ENCODE measurements at places on chromosomes 2 and 18.

DNA sequence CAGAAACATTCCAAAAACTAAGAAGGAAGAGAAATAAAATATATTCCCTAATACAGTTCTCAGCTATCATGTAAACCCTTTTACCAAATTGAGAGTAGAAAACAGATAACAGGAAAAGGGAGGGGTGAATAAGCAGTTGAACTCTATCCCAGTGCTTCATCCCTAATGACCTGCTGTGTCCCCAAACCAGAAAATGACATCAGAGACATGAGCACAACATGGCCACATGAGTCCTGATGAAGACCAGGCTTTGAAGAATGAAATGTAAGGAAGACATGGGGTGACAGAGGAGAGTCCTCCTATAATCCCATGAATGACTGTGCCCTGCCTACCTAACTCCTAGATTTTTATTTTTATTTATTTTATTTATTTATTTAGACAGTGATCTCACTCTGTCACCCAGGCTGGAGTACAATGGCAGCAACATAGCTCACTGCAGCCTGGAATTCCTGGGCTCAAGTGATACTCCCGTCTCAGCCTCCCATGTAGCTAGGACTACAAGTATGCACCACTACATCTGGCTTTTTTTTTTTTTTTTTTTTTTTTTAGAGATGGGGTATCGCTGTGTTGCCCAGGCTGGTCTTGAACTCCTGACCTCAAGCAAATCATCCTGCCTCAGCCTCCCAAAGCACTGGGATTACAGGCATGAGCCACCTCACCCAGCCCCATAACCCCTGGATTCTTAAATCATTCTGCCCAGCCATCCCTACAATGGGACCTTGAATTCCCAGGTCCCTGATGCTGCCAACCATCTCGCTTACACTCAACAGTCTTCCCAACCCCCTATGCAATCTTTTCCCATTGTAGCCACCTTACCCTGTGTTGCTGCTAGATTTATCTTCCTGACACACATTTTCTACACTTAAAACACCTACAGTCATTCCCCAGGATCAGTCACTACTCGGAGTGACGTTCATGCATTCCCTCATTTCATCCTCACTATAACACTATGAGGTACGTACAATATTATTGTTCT, 64.5 kb downstream of the ANKRD44 start:
- DNase-seq: no peak

DNA sequence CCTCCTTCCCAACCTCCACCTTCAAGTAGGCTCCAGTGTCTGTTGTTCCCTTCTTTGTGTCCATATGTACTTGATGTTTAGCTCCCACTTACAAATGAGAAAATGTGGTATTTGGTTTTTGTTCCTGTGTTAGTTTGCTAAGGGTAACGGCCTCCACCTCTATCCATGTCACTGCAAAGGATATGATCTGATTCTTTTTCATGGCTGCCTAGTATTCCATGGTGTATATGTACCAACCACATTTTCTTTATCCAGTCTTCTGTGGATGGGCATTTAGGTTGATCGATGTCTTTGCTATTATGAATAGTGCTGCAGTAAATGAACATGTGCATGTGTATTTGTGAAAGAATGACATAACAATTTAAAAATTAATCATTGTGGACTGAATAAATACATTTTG, 19.5 kb upstream of the TFPI start:
- no peak for DNase-seq

DNA sequence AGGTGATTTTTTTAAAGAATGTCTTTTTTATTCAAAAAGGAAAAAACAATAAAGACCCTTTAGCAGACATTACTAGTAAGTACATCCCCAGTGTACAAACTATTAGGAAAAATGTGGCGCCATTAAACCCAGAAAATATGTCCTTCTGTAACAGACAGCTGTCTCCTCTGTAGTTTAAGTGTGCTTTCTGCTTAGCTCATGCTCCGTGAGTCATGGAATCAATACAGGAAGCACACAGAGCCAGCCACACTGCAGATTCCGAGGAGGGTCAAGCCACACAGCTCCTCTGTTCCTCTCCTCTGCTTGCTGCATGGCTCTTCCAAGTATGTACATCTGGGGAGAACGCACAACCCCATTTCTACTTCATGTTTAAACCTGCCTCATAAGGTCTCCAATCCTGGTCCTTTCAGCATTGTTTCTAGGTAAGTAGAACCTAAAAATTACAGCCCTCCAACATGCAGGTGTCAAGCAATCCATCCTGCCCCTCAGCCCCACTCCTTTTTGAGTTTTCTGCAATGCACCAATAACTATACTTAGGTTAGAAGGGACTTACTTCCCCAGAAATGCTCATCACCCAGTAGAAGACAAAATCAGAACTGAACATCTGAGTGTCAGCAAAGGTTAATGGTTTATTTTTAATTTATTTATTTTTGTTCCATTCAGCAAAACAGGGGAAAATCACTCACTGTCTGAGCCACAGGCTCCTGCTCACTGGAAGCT, 37.5 kb downstream of the ACVR1 start:
- peak; percentile 71 for DNase-seq

DNA sequence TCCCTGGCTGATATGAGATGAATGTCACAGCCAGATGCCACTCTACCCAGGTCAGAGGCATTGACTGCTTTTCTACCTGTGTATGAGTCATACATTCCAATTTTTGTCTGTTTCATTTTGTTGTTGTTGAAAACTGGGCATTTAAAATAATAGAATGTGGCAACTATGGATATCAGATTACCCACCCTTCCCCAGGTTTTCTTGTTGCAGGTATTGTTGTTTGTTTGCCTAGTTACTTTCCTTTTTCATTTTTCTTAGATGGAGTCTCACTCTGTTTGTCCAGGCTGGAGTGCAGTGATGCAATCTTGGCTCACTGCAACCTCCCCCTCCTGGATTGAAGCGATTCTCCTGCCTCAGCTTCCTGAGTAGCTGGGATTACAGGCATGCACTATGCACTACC, 70.2 kb downstream of the LRRC30 start:
- no peak for DNase-seq

GRCh38 chr2:52668724-52669123, 1098.9 kb upstream of the CHAC2 start:
- no peak for DNase-seq

- no peak for DNase-seq
Observed at GRCh38 chr2:179626261-179626660, 235.2 kb downstream of the ZNF385B start.

DNA sequence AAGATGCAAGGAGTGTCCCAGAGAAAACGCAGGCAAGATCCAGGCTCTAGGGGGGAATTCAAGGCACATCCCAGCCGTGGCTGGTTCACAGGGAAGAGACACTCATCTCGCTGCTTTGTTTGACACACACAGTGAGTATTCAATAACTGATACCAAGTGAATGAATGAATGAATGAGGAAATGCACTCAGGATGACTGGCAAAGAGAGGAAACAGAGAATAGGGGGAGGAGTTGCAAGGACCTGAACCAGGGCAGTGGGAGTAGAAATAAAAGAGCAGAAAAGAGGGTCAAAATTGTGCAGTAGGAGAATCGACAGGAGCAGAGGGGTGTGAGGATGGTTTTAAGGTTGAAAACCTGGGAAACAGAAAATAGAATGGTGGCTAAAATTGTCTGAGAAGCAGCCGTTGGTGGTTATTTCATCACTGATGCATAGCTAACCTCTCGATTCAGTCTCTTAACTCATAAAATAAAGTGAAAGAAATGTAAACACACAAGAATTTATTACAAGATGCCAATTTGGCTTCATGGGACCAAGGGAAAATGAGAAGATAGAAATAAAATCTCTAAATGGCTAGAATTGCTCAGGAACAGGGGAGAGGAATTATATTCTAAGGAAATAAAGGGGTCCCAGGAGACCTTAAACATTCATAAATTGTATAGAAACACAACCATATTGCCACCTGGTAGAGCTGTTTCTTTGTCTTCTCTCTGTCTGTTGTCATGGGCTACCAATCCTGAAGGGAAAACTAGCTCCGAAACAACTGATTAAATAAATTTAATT, 63.9 kb upstream of the PHLPP1 start:
- DNase-seq: no peak

DNA sequence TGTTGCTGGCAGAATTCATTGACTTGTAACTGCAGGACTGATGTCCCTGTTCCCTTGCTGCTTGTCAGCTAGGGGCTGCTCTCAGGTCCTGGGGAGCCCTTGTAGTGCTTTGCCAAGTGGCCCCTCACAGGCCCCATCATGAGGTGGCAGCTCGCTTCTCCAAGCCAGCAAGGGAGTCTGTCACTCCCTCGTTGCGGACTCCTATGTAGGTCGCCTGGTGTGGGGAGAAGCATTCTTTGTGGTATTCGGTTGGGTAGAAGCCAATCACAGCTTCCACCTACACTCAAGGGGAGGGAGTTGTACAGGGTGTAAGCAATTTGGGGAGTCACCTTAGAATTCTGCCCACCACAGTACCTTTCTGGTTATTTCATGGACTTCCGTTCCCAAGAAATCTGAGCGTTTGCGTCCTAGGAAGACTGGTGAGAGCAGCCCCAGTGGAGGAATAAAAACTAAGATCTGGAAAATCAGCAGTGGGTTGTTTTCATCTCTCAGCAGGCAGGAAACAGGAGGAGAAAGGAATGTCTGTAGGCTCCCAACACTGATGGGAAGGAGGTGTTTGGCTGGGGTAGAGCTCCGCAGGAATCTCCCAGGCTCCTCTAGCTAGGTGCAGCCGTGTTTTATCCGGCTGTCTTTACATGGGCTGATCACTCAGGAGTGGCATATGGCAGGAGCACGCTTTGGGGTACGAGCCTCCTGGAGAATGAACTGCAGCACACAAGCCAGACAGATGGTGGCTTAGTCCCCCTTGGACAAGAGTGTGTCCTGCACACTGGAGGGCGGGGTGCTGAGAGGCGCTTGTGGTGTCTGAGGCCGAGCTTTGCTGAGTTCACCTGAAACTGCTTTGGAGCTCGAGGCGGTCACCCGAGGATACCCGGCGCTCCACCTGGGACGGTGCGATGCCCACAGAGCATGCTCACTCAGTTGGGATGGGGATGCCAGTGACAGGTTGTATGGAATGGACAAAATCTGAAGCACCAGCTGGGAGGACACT, 58.3 kb downstream of the LDLRAD4 start:
- DNase-seq: no peak

DNA sequence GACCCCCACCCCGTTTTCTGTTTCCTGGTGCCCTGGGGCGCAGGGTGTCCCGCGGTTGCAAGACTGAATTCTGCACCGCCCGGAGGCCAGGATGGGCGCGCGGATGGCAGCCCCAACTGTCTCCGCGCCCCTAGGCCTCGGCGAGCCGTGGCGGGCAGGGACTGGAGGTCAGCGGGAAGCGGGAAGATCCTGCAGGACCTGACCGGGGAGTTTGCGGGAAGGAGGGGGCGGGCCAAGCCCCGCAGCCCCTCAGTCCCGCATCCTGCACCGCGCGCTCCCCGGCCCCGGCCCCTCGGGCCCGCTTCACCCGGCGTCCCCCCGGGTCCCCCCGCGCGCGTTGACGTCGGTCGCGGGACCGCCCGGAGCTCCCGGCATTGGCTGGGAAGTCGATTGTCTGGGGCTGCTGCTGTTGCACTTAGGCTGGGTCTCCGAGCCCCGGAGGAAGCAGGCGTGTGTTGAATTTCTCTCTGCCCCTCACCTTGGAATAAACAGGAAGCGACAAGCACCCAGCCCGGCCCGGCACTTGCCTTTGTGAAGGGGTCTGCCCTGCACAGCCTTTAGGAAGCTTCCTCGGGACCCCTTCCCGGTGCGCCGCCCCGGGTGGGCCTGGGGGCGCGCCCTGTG, at the start of gene LDLRAD4:
TSS of gene LDLRAD4 (plus strand) at position 393 of the 624 bp plus-strand sequence.
- DNase-seq: peak; percentile 3

- no peak for DNase-seq
Observed at GRCh38 chr2:226508683-226509082, 290.9 kb downstream of the IRS1 start.

GRCh38 chr18:10319026-10319425, 135.4 kb upstream of the APCDD1 start:
- DNase-seq: no peak

DNA sequence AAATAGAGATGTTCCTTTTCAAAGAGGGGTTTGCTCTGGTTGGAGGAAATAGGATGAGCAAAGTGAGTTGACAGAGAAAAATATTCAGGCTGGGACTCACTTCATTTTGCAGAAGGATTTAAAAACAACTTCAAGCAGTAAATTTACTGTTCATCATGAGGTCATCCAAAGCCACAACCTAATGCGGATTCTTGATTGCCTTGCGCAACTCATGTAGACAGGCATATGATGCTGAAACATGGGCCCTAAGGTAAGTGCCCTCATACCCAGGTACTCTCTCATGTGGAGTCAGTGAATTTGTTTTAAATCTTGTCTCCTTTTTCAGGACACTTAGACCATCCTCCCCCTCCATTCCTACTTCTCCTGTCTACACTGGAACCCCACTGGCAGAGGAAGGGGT, 51.9 kb upstream of the LYPD1 start:
- DNase-seq: no peak

GRCh38 chr2:100948942-100949811, 52.9 kb upstream of the RPL31 start:
- no peak for DNase-seq

GRCh38 chr2:44598330-44599119, 236.8 kb downstream of the CAMKMT start:
- DNase-seq: no peak

- no peak for DNase-seq
Observed at GRCh38 chr2:134630504-134631159, 88.2 kb downstream of the TMEM163 start.

GRCh38 chr2:168670478-168670877, 132.0 kb upstream of the NOSTRIN start:
- DNase-seq: no peak

DNA sequence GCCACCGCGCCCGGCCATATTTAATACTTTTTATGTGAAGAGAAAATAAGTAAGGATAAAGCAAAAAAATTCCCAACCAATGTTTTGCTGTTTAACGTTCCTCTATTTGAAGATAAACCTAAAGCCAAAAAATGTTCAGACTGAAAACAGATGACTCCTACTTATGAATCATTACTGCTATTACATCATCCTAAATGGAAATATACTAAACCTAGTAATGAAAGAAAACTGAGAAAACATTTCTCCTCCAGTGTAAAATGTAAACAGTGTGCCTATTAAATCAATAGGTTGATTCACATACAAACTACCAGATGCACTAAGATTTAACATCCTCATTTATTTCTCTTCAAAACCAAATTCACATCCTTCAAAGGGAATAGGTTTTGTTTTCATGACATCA, 43.5 kb downstream of the CWC22 start:
- no peak for DNase-seq

DNA sequence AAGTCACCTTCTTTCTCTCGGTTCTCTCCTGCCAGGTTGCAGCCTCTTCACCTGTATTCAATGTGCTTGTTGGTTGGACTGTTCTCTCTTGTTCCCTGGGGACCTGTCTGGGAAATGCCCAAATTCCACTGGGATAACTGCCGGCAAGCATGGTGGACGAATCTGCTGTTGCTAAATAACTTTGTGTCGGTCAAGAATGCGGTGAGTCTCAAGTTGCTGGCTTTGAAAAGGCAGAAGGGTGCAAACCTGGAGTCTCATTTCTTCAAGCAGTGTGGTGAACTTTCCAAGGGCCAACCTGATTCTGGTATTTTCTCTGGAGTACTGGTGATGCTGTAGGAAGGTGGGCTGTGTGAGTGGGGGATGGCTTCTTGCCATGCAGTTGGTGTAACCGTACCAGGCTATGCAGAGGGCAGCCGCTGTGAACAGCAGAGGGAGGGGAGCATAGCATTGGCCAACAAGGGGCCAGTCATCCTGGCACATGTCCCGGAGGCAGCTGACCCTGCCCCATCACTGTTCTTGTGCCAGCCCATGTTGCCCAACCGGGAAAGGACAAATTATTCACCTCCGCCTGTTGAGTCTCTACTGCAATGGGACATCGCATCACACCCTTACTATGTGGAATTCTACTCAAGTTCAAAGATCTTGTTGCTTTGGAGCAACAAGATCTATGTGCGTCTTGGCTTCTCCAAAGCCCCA, 88.1 kb upstream of the SEC11C start:
- DNase-seq: no peak

- DNase-seq: no peak
Observed at GRCh38 chr2:119228964-119229363, 5.3 kb downstream of the STEAP3 start.
